ENCODE measurements at places on chromosomes 5 and 9.

DNA sequence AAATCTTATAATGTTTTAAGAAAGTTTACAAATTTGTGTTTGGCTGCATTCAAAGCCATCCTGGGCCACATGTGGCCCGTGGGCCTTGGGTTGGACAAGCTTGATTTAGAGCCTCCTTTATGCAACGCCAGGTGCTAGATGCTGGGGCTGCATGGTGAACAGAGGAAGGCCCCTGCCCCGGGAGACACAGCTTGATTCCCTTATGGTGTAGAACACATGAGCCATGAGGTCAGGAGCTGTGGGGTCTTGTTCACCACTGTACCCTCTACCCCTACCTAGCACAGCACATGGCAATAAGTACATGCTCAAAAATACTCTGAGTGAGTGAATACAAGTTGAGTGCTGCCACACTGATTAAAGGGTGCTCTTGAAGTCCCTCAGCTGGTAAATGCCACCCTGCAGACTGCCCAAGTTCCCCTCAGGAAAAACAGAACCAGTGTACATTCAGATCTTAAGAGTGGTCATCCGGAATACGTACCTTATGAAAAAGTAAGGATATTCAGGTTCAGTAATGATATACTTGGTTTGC is 71.9 kb downstream of the ARRDC3 start:
- no peak for DNase-seq

DNA sequence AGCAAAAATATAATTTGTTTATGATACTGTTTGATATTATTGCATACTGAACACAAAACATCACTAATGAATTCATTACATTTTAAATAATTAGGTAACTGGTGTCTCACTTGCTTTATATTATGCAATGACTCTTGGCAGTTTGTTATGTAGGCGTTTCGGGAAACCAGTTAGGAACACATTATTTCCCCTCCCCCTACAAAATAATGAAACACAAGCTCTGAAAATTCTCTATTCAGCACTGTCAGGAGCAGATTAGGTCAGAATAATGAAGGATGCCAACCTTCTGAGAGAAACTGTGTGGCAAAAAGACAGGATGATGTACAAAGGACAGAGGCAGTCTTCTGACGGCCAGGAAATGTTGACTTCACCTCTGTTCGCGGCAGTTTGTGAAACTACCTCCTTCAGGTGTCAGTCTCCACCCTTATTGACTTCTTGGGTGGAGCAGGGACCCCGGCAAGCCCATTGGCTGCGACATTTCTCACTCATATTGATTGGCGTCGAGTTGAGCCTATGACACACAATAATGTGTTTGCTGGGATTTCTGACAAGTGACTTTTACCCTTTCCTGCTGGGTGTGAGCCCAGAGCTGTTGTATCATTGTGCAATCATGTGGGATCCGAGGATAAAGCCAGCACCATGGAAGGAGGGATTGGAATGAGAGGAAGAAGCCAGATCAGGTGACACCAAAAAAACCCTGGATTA is 33.9 kb downstream of the SH3PXD2B start:
- DNase-seq = no peak

- DNase-seq = no peak
These were observed 92.8 kb upstream of the CAST start for GRCh38 chr5:96569332-96569731.

- no peak for DNase-seq
These were observed 112.6 kb downstream of the CAVIN4 start for GRCh38 chr9:100690438-100690837.

DNA sequence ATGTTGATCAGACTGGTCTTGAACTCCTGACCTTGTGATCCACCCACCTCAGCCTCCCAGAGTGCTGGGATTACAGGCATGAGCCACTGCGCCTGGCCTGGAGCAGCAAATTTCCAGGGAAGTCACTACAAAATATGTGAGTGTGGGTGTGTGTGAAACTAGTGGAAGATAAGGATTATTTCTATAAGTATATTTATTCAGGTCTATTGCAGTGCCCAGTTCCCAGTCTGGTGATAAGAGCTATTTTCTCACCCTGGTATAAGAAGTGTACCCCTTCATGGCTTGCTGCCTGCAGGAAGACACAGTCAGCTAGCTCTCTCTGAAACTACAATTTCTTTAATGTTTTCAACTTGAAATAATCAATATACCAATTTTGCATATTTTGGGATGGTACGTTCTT is 37.1 kb downstream of the TARS1 start:
- DNase-seq = no peak

DNA sequence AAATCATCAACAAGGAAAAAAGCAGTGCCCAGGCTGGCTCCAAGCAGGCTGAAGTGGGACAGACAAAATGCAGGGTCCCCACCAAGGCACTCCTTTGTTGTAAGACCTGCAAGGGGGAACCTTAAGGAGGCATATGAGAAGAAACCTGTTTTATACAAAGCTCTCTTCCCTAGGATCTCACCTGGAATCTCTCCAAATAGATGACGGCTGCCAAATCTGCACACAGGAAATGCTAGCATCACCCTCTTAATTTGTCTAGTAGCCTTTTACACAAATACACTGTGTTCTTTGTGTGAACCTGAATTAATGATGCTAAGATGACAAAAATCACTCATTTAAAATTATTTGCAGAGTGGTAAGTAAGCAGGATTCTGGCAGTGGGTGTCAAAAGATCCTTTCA is 280.2 kb downstream of the SPOCK1 start:
- DNase-seq = no peak

DNA sequence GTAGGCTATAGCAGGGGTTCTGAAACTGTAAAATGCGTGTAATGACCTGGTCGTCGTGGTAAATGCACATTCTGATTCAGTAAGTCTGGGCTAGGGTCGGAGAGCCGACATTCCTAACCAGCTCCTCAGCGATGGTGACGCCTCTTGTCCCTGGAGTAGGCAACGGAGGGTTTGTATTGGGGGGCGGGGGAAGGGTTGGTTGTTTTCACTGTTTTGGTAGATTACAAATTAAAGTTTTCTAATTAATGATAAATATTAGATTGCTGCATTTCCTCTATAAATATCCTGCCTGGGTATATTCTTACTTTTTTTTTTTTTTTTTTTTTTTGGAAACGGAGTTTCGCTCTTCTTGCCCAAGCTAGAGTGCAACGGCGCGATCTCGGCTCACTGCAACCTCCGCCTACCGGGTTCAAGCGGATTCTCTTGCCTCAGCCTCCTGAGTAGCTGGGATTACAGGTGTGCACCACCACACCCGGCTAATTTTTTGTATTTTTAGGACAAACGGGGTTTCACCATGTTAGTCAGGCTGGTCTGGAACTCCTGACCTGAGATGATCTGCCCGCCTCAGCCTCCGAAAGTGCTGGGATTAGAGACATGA is 566 bp upstream of the ALDH7A1 start:
- no peak for DNase-seq

- no peak for DNase-seq
These were observed 8.1 kb upstream of the KLF9 start for GRCh38 chr9:70422371-70423043.

- DNase-seq = no peak
These were observed 12.1 kb upstream of the ATP6V0E1 start for GRCh38 chr5:172971482-172971881.

DNA sequence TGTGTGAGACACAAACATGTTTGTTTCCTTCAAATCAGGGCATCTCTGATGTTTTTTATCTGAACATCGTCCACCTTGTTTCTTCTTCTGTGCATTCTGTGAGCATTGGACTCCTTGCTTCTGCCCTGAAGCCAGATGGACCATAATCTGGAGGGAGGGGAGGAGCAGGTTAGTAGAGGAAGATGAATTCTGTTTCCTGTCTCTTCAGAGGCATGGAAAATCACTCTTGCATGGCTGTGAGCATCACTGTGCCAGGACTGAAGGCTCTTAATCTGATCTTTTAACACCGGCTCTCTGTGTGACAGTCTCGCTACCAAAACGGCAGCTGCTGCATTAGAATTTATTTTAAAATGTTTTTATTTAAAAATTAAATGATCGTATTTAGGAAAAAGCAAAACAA is 43.3 kb downstream of the TLE4 start:
- DNase-seq = no peak

GRCh38 chr5:6979061-6979460 is 265.8 kb downstream of the TENT4A start:
- no peak for DNase-seq

DNA sequence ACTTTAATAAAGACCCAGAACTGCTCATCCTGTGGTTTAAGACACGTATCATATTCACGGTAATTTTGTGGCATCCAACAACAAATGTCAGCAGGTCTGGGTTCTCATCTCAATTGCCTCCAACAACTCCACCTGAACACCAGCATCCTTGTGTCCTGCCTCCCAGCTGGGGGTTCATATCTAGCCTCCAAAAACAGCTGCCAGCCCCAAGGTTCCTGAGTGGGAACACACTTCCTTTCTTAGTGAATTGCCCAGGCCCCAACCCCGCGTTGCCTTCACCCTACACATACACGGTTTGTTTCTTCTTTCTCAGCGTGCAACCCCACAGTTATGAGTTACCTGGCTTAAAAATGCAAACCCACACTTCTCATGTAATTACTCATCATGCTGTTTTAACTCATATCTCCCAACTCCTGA is 77.9 kb downstream of the SEMA4D start:
- DNase-seq = no peak

DNA sequence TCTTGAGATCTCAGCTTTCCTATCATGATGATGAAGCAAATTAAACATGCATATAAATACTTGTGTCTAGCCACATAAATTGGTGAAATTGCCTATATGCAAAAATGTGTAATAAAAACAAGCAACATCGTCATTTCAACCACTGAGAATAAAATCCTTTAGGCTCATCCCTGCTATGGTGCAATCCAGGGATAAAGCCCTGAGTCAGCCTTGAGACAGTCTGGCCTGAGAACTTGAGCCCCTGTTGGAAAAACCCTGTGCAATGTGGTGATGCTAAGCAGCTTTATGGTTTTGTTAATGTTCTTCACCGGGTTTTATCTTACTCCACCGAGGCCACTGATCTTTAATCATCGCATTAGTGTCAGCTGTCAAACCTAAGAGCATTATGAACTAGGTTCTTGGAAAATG is 170.5 kb downstream of the DCP2 start:
- DNase-seq = no peak

DNA sequence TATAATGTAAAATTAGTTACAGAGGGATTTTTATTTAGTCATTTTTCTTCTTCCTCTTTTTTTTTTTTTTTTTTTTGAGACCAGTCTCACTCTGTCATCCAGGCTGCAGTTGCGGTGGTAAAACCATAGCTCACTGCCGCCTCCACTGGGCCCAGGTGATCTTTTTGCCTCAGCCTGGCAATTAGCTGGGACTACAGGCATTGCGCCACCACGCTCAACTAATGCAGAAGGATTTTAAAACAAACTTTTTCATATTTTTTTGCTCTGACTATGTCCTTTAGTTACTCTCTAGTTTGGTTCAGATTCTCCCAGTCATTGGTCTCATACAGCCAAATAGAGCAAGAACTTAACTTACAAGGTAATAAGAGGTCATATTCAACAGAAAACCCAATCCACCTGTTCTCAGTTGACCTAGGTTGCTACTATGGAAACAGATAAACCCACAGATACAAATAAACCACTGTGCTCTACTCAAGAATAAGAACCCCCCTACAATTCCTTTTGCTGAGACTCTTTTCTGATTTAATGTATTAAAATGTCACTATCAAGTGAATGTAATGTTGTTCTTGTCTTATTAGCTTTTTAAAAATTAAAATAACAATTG is 50.1 kb upstream of the TTC39B start:
- DNase-seq = peak; percentile 23

DNA sequence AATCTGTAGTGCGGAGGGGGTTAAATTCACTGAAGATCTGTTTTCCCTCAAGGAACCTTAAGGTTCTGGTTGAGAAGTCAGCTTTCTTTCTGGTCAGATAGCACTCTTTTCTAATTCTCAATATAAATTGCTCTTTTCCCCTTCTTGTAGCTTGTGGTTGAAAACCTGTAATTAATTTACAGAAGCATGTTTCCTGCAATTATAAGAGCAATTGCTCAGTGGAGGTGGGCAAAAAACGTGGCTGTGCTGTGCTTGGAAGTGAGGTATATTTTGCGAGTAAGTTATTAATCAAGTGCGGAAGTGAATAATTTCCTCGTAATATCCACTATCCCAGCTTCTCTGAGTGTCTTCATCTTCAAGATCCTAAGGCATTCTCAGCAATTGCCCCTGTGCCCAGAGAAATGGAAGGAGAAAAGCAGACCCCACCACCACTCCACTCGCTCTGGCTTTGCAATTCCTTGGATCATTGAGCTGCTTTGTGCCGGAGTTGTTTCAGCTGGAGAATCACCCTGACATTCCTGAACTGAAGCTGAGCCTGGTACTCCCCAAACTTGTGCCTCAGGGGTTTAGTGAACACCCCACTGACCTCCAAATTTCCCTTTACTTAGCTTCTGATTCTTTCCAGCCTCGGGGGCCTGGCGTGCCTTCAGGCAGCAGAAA is 140.6 kb downstream of the LRRC70 start:
- no peak for DNase-seq

GRCh38 chr9:87442451-87442850 is 55.2 kb upstream of the DAPK1 start:
- DNase-seq = no peak

- DNase-seq = no peak
These were observed 313.5 kb upstream of the PANK3 start for GRCh38 chr5:168892618-168893186.

GRCh38 chr9:28810388-28811075 is 1237.3 kb upstream of the C9orf72 start:
- DNase-seq = no peak

DNA sequence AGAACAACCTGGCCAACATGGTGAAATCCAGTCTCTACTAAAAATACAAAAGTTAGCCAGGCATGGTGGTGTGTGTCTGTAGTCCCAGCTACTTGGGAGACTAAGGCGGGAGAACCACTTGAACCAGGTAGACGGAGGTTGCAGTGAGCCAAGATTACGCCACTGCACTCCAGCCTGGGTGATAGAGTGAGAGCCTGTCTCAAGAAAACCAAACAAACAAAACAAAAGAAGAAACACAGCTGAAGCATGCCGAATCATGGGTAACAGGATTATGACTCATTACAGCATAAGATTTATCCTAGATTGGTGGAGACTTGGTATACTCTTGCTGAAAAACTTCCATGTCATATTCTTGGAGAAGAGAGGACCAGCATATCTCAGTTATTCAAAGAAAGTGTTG is 236.7 kb upstream of the CCNH start:
- DNase-seq = no peak

GRCh38 chr9:129237803-129238202 is 59.7 kb upstream of the IER5L start:
- no peak for DNase-seq

- DNase-seq = peak; percentile 19
These were observed 19.4 kb downstream of the DCP2 start for GRCh38 chr5:112995764-112996618.

- no peak for DNase-seq
These were observed 310.9 kb downstream of the EFNA5 start for GRCh38 chr5:107359916-107360234.

- no peak for DNase-seq
These were observed 210.1 kb upstream of the TRIM32 start for GRCh38 chr9:116476935-116477381.

DNA sequence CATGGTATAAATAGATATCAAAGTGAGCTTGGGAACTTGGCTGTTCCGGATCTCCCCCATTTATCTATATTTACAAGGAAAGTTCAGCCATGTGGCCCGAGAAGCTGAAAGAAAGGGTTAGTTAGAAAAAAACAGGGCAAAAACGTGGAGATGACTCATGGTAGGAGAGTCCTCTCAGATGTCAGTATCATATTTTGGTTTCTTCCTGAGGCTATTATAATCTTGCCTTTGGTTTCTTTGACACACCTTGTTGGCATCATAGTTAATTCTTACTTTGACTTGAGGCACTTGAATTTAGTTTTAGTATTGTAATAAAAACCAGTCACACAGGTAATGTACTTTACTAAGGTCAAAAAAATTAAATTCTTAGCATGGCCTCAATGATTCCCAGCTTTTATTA is 59.9 kb downstream of the GABRA6 start:
- no peak for DNase-seq

Data from bone marrow (tissue), 2 donors.